ENCODE measurements at places on chromosomes 12 and 14. TPM values are rescaled to one million over a fixed set of nuclear protein-coding genes. Genes with fewer than 3 reads are reported as not detected.

The OR4M1 gene
- not detected for total RNA-seq

The LALBA gene
- total RNA-seq = not detected

The CLEC4E gene
- 1.2 TPM for total RNA-seq

The CFAP54 gene
- total RNA-seq = 2.5 TPM

The PNP gene
- total RNA-seq = 322 TPM

The SPTB gene
- total RNA-seq = 0.08 TPM

The SRGAP1 gene
- total RNA-seq = 49.3 TPM

The BEGAIN gene
- total RNA-seq = 1.6 TPM

The RBM25 gene
- 110 TPM for total RNA-seq

The LRRC23 gene
- total RNA-seq = 5.7 TPM

The CELA1 gene
- not detected for total RNA-seq

The FOXM1 gene
- 24.3 TPM for total RNA-seq

The AP4S1 gene
- 9.2 TPM for total RNA-seq

The CCDC196 gene
- not detected for total RNA-seq

The SSPN gene
- total RNA-seq = 2.7 TPM

The SYNDIG1L gene
- total RNA-seq = 1.1 TPM

The KCNC2 gene
- total RNA-seq = not detected

The MUCL1 gene
- total RNA-seq = 15.4 TPM

The RAN gene
- 685 TPM for total RNA-seq

The IFNG-AS1 gene
- total RNA-seq = not detected

The TRHDE gene
- 0.54 TPM for total RNA-seq

The LRTM2 gene
- not detected for total RNA-seq

The TDRD9 gene
- not detected for total RNA-seq

All from endothelial cell (in vitro differentiated cells).